ENCODE measurements at places on chromosomes 3 and 15.

GRCh38 chr15:73927003-73927475, 777 bp downstream of the LOXL1 start:
- peak; percentile 31 for DNase-seq

DNA sequence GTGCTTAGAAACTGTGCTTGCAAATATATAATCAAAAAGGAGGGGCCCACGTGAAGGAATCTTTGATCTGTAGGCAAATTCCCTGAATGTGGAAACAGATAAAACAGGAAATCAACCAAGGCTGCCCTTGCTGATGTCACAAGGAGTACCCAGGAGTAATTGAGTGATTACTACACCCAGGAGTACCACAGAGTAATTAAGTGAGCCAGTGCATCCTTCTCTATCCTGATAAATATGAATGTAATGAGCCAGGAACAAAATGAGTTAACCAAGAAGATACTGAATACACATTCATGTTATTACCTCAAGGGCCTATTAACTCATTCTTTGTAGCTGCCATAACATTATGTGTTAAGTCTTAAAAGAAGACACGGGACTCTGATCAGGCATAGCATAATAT, 87.3 kb upstream of the POU1F1 start:
- DNase-seq = no peak

- DNase-seq = no peak
These were observed 148.5 kb downstream of the OTOL1 start for GRCh38 chr3:161644891-161645635.

- no peak for DNase-seq
These were observed 339.6 kb upstream of the TPRG1 start for GRCh38 chr3:188832146-188832545.

DNA sequence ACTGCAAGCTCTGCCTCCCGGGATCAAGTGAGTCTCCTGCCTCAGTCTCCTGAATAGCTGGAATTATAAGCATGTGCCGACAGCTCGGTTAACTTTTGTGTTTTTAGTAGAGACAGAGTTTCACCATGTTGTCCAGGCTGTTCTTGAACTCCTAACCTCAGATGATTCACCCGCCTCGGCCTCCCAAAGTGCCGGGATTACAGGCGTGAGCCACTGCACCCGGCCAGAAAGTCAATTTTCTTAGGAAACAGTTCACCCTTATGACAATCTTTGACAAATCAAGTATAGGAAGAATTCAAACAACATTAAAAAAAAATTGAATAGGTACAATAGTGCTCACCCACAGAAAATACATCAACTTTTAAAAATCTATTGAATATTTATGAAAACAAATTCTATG, 23.6 kb upstream of the DUT start:
- DNase-seq = no peak

GRCh38 chr3:6867269-6867668, 6.4 kb downstream of the GRM7 start:
- no peak for DNase-seq

Data from NCI-H510A (cell line).